Fibroblast of skin of left biceps (primary cell): ENCODE measurements at places on chromosomes 4 and X.

GRCh38 chr4:165481053-165481835 lies 102.4 kb downstream of the CPE start:
- DNase-seq = no peak

DNA sequence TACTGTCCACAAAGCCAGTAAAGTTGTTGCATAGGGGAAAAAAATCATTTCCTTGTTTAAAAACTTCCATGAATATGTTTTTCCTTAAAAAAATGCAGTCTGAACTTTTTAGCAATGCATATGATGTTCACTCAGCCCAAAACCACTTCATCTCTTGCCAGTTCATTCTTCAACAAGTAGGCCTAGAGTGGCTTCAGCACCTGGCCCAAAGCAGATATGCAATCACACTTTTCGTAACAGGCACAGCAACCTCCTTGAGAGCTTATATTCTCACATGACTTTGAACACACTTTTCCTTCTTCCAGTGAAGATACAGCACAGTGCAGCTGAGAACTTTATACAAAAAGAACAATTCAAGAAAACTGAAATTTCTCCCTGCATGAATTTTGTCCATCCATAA lies 128.6 kb downstream of the ADAMTS3 start:
- DNase-seq = no peak

DNA sequence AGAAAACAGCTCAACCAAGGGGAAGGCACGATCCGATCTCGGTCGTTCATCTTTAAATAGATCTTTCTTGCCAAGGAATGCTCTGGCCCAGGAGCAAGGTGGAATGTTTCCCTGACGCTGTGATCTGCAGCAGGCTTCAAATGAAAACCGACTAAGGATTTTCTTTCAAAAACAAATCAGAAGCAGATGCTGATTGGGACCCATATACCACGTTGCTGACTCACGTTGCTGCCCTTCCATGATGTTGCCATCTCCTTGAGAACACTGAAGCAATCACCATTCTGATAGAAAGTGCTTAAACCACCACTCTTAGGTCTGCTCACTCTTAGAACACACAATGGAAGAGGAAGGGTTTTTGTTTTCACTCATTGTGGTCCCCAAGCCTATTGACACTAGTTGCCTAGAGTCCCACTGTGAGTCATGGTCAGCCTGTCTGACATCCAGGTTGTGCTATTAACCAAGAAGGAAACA lies 26.1 kb downstream of the LAMTOR3 start:
- DNase-seq = peak; percentile 25

DNA sequence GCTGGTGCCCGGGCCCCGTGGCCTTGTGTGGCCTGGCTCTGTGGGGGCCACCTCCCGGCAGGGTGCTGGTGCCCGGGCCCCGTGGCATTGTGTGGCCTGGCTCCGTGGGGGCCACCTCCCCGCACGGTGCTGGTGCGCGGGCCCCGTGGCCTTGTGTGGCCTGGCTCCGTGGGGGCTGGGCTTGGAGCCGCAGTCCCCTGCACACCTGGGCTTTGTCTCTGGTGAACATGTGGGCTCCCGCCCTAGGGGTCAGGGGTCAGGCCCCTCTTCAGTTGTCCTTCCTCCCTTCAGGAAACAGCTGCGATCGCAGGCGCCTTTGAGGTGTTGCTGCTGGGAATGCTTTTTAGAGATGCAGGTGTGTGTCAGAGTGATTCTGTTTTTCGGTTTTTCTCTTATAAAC lies 17.2 kb downstream of the UVSSA start:
- no peak for DNase-seq

DNA sequence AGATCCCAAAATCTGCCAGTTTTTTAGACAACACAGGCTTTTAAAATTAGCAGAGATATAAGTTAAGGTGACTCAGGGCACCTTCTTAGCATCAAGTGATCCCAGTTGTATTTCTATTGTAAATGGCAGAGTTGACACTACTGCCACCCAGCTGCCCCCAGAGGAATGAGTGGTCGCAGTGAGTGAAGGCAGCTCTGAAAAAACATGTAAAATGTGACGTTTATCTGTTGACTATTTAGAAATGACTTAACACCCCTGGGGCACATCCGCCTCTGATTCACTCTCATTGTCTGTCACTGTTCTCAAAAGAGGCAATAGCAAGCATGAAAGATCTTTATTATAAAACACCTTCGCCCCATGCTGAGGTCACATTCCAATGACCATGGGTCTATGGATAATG lies 592.4 kb downstream of the ACTRT1 start:
- no peak for DNase-seq
